LHCN-M2 (cell line): ENCODE measurements at places on chromosomes 1 and 21.

DNA sequence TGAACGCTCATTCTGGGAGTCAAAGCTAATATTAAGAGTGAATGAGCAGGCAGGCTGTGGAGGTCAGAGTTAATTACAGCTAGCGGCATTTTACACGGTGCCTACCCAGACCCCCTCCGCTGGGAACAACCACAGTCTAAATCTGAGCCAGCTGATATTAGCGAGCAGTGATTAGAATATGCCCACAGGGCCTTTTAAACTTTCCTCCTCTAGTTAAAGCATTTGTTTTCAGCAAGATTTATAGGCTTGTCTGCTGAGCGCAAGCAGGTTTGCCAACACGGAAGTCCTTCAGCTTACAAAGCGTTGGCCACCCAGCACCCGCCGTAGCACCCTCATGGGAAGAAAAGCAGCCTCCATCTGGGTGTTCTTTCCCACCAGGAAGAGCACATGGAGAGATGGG lies 72.1 kb downstream of the LMX1A start:
- DNase-seq, result no peak

DNA sequence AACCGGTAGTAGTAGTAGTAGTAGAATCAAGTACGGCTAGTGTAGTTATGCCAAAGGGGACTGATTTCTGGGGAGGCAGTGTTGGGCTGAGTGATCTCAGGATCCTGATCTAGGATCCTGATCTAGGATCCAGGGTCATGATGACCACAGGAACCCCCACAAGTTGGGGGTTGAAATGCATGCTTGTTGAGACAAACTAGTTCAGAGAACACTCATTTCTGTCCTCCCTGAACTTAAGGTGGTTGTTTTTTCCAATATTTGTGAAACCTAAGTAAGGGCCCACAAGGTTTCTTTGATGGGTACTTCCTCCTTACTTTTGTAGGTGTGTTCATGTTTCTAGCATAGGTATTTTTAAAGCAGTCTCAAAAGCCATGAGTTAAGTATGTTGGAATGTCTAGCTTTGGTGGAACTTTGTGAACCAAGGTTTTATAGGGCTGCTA lies 33.9 kb upstream of the PDC start:
- DNase-seq, result no peak

GRCh38 chr1:215095524-215095923 lies 13.0 kb downstream of the KCNK2 start:
- DNase-seq, result no peak

DNA sequence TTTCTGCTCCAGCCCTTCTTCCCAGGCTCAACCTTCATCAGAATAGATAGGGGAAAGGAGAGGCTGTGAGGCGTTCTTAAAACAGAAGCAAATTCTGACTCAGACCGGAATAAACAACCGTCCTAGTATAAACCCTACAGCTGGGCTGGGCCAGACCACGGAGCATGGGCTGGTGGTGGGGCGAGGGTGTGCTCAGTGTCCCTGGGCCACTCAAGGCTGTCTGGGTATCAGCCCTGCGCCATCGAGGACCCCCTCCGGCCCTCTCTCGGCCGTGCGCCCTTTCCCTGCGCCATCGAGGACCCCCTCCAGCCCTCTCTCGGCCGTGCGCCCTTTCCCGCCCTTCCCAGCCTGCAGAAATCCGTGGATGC lies 36.0 kb downstream of the CAPN2 start:
- no peak for DNase-seq

DNA sequence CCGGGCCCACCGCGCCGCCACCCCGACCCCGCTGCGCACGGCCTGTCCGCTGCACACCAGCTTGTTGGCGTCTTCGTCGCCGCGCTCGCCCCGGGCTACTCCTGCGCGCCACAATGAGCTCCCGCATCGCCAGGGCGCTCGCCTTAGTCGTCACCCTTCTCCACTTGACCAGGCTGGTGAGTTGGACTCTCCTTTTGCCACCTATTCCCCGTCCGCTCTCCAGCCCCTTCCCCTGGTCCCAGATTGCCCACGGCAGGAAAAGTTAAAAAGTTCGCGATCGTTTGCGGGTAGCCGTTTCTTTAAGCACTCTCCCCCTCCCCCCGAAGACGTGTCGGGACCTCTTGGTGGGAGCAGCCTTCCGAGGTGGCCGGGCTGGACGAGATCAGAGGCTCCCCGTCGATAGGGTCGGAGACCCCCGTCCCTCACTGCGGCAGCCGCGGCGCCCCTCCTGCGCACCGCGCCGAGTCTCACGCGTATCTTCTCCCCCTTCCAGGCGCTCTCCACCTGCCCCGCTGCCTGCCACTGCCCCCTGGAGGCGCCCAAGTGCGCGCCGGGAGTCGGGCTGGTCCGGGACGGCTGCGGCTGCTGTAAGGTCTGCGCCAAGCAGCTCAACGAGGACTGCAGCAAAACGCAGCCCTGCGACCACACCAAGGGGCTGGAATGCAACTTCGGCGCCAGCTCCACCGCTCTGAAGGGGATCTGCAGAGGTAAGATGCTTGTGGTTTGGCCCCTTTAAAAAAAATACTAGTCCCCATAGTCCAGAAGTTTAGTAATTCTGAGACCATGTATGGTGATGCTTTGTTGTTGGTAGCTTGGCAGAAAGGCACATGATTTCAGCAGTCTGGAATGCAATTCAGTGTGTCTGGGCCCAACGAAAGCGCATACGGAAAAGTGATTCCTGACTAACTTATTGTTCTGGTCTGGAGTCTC lies 576 bp downstream of the CCN1 start:
- DNase-seq, result peak; percentile 90

GRCh38 chr1:225426395-225427234 lies 1.2 kb downstream of the LBR start:
- peak; percentile 30 for DNase-seq

DNA sequence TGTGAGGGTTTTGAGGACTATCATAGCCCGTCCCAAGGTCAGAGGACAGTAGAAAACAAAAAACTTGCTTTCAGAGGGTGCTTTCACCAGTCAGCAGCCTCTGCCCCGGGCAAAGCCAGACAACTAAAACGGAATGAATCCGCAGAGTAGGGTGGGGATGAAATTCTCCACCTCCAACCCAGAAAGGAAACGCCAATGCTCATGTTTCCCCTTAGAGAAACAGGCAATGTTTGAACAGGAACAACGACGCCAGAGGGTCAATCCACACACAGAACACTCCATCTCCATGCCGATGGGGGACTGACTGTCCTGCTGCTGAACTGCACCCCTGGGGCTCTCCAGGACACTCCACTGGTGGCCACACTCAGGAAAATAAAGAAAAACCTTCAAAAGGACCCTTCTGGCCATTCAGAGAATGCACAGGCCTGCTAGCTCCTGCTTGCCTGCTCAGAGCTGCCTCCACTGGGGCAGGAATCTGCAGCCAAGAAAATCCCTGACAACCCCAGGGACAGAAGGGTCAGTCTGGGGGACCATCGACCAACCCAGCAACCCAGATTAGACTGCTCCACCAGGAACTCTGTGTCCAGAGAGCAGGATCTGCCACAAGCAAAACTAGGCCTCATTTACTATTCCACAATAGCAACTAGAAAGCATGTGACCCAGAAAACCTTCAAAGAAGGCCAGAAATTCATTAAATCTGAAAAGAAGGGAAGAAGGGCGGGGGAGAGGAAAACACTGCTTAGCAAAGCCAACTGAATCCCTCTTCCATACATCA lies 116.0 kb downstream of the TOMM20 start:
- DNase-seq, result no peak

GRCh38 chr1:55792870-55793269 lies 577.7 kb upstream of the USP24 start:
- no peak for DNase-seq

DNA sequence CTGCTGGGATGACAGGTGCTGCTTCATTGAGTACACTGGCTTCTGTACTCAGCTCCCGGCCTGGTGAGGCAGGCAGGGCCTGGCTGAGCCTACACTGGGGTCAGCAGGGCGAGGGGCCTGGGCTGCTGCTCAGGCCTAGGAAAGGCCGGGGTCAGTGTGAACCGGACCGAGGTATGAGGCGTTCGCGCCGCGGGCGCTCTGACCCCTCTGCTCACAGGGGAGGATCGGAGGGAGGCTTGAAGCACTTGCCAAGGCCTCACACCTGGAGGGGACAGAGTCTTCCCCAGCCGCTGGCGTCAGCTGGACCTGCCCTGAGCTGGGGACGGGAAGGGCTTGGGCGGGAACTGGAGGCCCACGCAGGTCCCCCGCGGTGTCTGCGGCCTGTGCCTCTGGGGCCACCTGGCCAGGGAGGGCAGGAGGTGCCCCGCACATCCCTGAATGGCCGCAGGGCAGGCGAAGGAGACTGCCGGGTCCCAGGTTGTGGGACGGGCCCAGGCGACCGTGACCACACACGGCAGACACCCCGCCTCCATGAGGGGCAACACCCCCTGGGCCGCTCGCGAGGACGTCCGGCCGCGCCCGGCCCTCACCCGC lies 466 bp downstream of the PEX10 start:
- DNase-seq, result no peak

- no peak for DNase-seq
Measured at GRCh38 chr1:169138866-169139670, 32.6 kb downstream of the ATP1B1 start.

DNA sequence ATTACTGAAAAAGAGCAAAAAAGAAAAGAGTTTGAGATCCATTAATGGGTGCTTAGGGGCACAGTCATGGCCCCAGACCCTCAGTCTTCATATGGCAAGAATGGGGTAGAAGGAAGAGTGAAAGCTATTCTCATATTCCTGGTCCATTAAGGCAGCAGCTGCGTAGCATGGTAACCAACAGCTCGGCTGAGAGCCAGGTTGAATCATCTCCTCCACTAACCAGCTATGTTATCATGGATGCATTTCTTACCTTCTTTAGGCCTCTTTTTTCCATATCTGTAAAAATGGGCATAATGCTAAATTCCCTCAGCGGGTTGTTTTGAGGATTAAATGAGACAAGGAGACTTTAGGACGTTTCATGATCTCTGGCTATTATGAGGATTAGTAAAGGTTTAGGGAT lies 15.0 kb upstream of the SARS1 start:
- peak; percentile 48 for DNase-seq

GRCh38 chr1:69914976-69915765 lies 290.2 kb downstream of the LRRC40 start:
- DNase-seq, result no peak

- no peak for DNase-seq
Measured at GRCh38 chr1:115293899-115294298, 44.1 kb downstream of the NGF start.

DNA sequence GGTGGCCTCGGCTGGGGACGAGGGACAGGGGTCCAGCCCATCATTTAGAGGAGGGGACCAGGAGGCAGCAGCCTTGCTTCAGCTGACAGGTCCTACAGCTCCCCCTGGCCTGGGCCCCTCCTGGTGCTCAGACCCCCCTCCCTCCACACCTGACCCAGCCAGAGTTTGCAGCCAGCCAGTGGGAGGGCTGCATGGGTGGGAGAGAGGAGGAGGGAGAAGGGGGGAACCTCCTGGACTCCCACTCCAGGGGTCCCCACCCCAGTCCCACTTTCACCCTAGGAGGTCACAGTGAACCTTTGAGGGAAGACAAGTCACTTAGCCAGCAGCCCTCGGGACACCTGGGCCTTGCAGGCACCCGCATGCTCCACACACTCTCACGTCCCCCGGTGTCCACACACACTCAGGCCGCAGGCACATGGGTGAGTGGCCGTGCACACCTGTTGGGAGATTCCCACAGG lies 108.9 kb upstream of the ZBTB40 start:
- DNase-seq, result no peak

DNA sequence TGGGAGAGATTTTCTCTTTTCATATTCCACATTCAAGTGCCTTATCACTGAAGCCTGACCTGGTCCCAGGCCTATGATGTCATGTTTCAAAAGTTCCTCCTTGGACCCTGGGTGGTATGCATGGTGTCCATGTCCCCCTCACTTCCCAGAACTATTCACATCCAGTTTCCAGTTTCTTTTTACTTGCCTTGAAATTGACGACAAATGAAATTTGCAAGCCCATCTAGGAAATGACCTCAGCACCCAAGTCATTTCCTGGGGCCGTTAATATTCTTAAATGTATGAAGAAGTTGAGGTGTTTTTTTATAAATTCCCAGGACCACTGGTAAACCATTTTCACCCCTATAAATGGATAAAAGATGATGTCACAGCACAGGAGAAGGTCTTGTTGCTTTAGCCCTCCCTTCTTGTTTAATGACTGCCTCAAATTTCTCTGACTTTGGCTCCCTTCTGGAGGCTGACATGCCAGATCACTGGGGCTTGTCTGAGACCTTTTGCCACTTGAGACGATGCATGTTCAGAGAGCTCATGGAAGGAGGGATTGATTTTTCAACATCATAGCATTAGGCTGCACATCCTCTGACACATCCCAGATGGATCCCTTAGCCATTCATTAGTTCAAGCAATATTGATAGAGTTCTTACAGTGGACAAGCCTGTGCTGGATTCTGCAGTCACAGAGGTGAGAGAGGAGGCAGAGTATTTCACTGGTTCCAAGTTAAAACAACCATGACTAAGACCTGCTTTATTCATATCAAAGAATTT lies 221.3 kb downstream of the PLPP3 start:
- DNase-seq, result no peak

DNA sequence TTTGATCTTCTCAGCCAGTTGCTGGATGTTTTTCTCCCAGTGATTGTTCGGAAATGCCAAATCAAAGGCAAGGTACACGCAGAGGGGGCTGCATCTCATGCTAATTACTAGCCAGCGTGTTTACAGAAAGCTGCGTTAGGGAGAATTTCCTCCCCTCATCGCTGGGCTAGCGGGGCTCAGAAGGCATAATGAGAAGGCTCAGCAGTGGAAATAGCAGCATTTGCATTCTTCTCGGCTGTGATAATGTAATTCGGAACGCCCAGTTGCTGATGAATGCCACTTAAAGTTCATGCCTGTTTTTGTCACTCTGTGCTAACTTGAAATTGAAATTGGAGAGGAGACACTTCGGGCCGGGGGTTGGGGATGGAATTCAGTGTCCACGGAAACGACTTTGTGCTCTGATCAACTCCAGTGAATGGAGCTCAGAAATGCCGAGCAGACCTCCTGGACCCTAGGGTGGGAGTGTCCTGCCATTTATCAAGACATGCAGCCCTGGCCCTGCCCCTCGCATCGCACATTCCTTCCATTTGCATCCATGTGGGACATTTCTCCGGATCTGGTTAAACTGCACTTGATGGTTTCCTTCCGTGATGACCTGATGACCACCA lies 313.4 kb upstream of the C1orf174 start:
- no peak for DNase-seq

DNA sequence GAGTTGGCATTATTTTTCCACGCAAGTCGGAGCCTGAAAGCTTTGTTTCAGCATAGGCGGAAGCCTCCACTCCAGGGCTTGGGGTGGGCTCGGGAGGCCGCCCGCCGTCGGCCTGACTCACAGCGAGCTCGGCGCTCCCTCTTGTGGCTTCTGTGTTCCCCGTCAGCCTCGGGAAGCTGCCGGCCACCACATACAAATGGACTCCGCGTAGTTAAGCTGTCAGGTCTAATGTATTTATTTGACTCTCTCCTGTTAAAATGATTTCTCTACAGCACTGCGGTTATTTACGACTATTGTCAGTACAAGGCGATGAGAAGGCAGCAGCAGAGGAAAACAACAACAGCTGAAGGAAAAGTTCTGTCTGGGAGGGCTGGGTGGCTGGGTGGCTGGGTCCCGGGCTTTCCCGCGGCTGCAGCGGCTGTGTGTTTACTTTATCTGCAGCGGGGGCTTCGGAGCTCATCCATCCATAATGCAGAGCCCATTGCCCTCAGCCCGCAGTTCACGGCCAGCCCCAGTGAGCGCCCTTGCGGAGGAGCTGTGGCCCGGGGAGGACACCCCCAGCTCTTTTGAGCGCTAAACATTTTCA lies 375.7 kb upstream of the CAMK1G start:
- DNase-seq, result peak; percentile 61
